ENCODE measurements at places on chromosomes 2 and 18. TPM values are rescaled to one million over a fixed set of nuclear protein-coding genes. Genes with fewer than 3 reads are reported as not detected.
A peak's percentile ranks its signal among the peaks of the same experiment; 100 is the strongest.

DNA sequence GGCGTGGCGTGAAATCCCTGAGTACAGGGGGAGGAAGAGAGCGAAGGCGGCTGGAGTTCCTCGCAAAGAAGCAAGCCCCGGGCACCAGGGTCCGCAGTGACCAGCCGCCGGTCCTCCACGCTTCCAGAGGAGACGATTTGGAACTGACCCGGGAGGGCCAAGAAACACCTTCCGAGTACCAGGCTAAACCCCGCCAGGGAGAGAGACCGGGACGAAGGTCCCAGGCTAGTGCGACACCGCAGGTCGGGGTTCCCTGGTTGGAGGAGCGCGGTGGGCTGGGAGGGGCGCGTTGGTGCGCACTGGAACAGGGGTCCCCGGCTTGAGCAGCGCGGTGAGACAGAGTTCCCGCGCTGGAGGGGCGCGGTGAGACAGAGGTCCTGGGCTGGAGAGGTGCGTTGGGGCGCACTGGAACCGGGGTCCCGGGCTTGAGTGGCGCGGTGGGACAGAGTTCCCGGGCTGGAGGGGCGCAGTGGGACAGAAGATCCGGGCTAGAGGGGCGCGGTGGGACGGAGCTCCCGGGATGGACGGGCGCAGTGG, 901 bp downstream of the WDFY1 start:
- H3K4me3 ChIP-seq, result peak overlapping the region; percentile 94
- peaks cover 25% of the 10 kb centered on the region for H3K36me3 ChIP-seq
- peak overlapping the region; percentile 96 for H3K27ac ChIP-seq

GRCh38 chr18:832085-832681, 20.1 kb upstream of the YES1 start:
- DNase-seq, result peak; percentile 37
- H3K4me1 ChIP-seq, result peaks cover 19% of the 10 kb centered on the region
- H3K4me3 ChIP-seq, result no peak overlapping the region
- no peak overlapping the region for H3K27ac ChIP-seq

GRCh38 chr2:164840930-164841718, 499 bp downstream of the COBLL1 start:
- peaks cover 6% of the 10 kb centered on the region for H3K4me1 ChIP-seq
- peaks cover 61% of the 10 kb centered on the region for H3K27me3 ChIP-seq
- H3K27ac ChIP-seq, result no peak overlapping the region
- peak; percentile 52 for DNase-seq
- H3K36me3 ChIP-seq, result no peaks in the 10 kb centered on the region

Gene DYNAP
- not detected for total RNA-seq

DNA sequence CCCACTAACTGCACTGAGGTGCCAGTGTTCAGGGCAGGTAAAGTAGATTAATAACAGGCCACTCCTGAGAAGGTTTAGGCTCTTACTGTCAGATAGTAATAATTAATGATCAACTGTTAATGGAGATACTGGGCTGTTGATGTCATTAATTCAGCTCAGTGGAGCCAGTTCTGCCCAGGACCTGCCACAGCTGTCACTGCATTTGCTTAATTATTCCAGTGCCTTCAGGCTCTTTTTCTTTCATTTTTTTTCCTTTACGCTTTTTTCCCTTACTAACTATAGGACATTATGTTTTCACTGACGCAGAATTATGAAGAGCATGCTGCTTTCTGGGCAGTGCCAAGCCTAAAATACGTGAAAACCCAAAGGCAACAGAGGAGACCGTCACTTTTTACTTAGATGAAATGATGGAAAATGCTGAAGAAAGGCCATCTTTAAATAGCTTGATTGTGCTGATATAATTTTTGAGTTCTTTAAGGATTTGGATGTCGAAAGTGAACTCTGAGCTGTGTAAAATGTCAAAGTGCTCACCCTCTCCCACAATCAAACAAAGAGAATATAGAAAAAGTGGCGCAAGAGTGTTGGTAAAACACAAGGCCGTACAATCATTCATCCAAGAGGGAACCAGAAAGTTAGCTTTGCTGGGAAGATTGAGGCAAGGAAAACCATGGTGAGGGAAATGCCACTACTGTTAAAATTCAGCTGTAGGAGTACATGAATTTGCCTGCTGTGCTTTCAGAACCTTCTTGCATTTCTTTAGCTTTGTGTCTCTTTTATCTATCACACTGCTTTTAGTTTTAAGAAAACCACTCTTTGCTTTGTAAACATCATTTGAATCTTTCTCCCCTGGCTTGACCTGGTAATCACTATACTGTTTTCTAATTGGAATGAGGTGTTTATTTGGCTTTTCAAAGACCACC, 192.0 kb upstream of the ZEB2 start:
- H3K27me3 ChIP-seq, result peaks cover 7% of the 10 kb centered on the region
- H3K36me3 ChIP-seq, result no peaks in the 10 kb centered on the region
- H3K4me1 ChIP-seq, result no peaks in the 10 kb centered on the region
- no peak for DNase-seq
- H3K27ac ChIP-seq, result no peak overlapping the region

DNA sequence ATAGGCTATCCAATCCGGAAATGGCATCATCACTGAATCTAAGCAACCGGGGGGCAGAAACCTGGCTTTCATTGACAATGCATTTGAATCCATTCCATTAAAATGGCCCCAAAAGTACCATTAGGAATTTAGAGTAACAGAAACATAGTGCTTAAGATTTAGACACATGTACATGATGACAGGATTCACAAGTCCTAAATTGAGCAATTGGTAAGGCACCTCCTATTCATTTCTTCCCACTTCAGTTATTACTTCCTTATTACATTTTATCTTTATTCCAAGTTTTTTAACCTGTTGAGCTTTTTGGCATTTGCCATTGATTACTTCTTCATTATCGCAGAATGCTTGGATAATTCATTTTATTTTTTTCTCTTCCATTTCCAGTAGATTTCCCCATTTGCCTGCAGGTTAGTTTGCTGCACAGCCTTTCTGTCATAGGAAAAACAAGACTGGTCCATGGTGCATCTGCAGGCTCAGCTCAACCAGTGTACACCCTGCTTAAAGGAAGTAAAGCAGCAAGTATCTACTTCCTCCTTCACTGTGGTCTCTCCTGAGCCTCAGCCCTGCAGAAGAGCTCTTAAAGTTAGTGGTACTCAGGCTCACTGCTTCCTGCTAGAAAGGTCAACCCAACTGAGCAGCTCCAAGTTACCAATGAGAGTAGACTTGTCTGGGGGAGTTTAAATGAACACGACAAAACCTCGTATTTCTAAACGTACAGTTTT, 89.2 kb downstream of the DOCK10 start:
- DNase-seq, result no peak
- H3K4me1 ChIP-seq, result peaks cover 76% of the 10 kb centered on the region
- H3K4me3 ChIP-seq, result peak overlapping the region; percentile 74
- H3K27me3 ChIP-seq, result no peaks in the 10 kb centered on the region
- H3K36me3 ChIP-seq, result peaks cover 29% of the 10 kb centered on the region
- H3K27ac ChIP-seq, result peak overlapping the region; percentile 91

GRCh38 chr2:152513029-152513428, 178.1 kb downstream of the FMNL2 start:
- H3K27me3 ChIP-seq, result peaks cover 5% of the 10 kb centered on the region
- no peak overlapping the region for H3K4me3 ChIP-seq
- H3K27ac ChIP-seq, result no peak overlapping the region
- H3K36me3 ChIP-seq, result no peaks in the 10 kb centered on the region

Gene GREB1
- 0.54 TPM for total RNA-seq

DNA sequence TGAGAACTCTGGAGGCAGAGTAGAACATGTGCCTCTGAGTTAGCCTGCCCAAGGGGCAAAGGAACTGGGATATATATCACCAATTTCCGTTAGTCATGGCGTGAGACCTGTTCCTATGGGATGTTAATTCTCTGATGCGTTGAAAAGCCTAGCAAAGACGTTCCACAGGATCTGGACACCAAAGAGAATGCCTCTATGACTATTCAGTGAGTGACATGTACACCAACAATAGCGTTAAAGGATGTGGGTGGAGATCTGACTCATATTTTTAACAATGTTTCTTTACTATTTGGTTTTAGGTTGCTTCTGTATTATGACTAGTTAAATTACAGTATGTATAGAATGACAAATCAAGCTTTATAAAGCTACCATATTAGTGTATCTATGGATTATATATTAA, 320.9 kb upstream of the MC4R start:
- no peaks in the 10 kb centered on the region for H3K27me3 ChIP-seq
- H3K27ac ChIP-seq, result no peak overlapping the region
- no peak for DNase-seq
- no peaks in the 10 kb centered on the region for H3K4me1 ChIP-seq
- no peak overlapping the region for H3K4me3 ChIP-seq
- no peaks in the 10 kb centered on the region for H3K36me3 ChIP-seq

DNA sequence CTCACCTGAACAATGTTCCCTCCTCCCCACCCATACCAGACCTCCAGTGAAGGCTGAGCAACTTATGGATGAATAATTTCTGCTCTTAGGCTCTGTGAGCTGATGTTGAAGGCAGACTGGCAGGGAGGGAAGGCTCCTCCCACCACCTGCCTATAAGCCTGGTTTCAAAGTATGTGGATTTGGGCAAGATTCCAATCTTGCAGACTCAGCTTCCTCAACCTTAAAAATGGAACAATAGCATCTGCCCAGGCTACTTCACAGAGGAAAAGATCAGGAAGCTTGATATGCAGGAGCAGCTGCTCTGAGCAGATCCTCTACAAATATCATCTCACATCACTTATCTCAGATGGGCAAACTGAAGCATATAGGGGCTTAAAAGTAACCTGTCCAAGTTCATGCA, 112.2 kb downstream of the ZFP36L2 start:
- no peaks in the 10 kb centered on the region for H3K27me3 ChIP-seq
- H3K36me3 ChIP-seq, result peaks cover 21% of the 10 kb centered on the region
- H3K27ac ChIP-seq, result no peak overlapping the region
- H3K4me3 ChIP-seq, result no peak overlapping the region
- DNase-seq, result no peak

Gene LYPD1
- total RNA-seq, result not detected

DNA sequence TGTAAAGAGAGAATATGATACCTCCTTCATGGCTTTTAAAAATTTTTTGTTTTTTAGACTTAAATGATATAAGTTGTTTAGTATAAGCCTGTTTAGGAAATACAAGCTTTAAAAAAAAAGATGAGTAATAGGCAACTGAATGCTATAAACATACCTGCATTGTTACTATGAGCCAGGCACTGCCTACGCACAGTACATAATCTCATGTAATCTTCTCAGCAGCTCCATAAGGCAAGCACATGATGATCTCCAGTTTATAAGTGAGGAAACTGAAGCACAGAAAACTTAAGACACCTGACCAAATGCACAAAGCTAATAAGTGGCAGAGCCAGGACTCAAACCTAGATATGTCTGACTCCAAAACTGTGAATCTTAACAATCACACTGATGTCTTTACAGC, 156.3 kb upstream of the SLC1A4 start:
- no peak for DNase-seq
- peaks cover 20% of the 10 kb centered on the region for H3K4me1 ChIP-seq
- H3K27me3 ChIP-seq, result peaks cover 11% of the 10 kb centered on the region
- H3K27ac ChIP-seq, result no peak overlapping the region
- H3K4me3 ChIP-seq, result no peak overlapping the region

GRCh38 chr2:88472811-88473210, 20.3 kb upstream of the FOXI3 start:
- no peak overlapping the region for H3K4me3 ChIP-seq
- no peaks in the 10 kb centered on the region for H3K36me3 ChIP-seq
- no peak for DNase-seq
- H3K27me3 ChIP-seq, result peaks cover 5% of the 10 kb centered on the region
- H3K4me1 ChIP-seq, result no peaks in the 10 kb centered on the region

DNA sequence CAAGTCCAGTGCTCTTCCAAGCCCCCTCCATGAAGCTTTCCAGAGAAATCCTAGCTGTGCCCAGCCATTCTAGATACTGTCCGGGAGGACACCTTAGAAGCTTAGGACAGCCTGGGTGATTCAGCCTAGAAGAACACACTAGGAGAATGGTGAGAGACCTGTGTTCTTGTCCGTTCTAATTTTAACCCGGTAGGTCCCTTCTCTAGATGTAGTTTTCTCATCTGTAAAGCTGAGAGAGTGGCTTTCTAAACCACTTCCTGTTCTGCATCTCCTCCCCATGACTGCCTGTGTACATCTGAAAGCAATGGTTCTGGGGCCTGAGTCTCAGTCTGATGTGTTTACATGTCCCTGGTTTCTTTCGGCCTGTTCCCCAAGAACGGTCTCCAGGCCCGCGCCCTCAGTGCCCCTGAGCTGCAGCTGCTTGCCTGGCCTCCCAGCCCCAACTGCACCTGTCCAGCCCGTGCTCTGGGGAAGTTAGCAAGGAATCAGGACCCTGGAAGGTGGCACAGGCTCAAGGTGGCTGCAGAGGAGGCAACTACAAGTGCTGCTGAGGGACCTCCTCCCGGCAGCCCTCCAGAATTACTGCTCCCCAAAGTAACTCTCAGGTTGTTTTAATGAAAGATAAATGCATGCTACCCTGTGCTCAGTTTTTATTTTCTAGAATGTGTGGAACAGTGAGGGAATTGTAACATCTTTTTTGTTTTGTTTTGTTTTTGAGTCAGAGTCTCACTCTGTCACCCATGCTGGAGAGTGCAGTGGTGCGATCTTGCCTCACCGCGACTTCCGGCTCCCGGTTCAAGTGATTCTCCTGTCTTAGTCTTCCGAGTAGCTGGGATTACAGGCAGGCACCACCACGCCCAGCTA, 105.9 kb downstream of the LBH start:
- peaks cover 61% of the 10 kb centered on the region for H3K4me1 ChIP-seq
- H3K36me3 ChIP-seq, result peaks cover 9% of the 10 kb centered on the region
- no peaks in the 10 kb centered on the region for H3K27me3 ChIP-seq
- peak overlapping the region; percentile 97 for H3K27ac ChIP-seq
- H3K4me3 ChIP-seq, result peak overlapping the region; percentile 83

- no peak overlapping the region for H3K27ac ChIP-seq
- peaks cover 2% of the 10 kb centered on the region for H3K36me3 ChIP-seq
These were observed 32.3 kb downstream of the GPC1 start for GRCh38 chr2:240467659-240468302.

- H3K27me3 ChIP-seq, result no peaks in the 10 kb centered on the region
- no peak for DNase-seq
- no peaks in the 10 kb centered on the region for H3K4me1 ChIP-seq
- no peak overlapping the region for H3K27ac ChIP-seq
These were observed 175.7 kb downstream of the FAM210A start for GRCh38 chr18:13550418-13551304.

Gene IL36G
- total RNA-seq, result not detected

All from activated naive CD8-positive, alpha-beta T cell treated with anti-CD3 and anti-CD28 coated beads, Interleukin-2, amount 10 ng/mL, durations not matched to agents 7 days and 5 days (primary cell).